AG04450 (cell line): ENCODE measurements at places on chromosomes 6 and 20. TPM values are rescaled to one million over a fixed set of nuclear protein-coding genes. Genes with fewer than 3 reads are reported as not detected.

The ADGRF5 gene
- polyA plus RNA-seq: not detected in 2 replicates

The SLC22A16 gene
- 0.12 TPM in 1 of 2 replicates, not detected in the other for polyA plus RNA-seq

The DOK5 gene
- polyA plus RNA-seq: 1.9 and 2.1 TPM in 2 replicates

DNA sequence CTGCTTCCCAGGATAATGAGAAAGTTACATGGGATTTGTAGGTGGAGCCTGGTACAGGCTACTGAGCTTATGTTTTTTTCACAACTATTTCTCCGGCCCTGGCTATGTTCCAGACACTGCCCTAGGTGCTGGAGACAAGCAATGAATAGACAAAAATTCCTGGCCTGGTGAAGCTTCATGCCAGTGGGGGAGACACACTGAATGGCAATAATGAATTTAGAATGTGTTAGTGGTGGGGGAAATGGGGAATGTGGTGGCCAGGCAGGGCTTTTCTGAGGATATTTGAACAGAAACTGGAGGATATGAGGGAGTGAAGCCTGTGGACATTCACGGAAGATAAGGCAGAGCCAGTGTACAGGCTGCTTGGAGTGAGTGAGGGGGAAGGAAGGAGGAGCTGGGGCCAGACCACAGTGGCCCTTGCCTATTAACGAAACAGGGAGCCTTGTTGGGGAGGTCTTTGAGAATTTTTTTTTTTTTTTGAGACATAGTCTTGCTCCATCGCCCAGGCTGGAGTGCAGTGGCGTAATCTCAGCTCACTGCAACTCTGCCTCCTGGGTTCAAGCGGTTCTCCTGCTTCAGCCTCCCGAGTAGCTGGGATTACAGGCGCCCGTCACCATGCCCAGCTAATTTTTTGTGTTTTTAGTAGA lies 6.6 kb downstream of the FOXS1 start:
- DNase-seq: no peak

- DNase-seq: no peak
These were observed 19.2 kb upstream of the TSPYL1 start for GRCh38 chr6:116298973-116299372.

- DNase-seq: no peak
These were observed 13.1 kb upstream of the SAYSD1 start for GRCh38 chr6:39128106-39128505.

GRCh38 chr6:145092554-145092953 lies 642.8 kb downstream of the EPM2A start:
- no peak for DNase-seq

GRCh38 chr20:57470212-57470522 lies 54.8 kb downstream of the CTCFL start:
- no peak for DNase-seq

DNA sequence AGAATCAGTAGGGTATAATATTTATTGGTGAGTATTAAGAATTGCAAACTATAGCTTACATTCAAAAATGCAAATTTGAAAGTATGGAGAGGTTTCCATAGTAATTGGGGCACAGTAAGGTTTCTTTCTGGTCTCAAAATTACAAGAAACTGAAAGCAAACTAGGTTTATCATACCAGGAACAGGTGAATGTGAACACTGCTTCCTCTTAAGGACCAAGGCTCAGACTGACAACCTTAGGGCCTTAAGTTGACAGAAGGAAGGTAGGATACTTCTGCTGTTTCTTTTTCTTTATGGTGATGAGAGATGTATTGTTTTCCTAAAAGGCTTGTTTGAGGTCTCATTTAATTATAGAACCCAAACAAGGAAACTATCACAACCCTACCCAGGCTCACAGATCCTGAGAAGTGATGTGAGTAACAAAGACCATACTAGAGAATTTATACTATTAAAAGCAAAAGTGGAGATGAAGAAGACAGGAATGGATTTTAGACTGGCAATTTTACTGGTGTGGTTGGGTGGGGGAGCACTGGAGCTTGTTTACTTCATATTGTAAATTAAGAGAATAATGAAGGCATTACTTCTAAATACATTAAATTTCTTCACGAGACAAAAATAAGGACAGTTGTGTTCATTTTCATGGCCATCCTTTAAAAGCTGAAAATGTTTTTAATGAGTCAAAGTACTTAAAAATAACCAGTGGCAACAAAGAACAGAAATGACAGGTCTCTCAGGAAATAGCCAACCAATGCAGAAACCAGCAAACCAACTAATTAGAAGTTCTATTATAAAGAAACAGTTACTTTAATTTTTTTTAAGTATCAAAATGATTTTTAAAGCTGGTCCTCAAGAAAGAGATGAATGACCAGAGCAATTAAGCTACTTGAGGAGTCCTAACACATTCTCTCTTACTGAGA lies 21.3 kb downstream of the STAU1 start:
- DNase-seq: no peak
